CD8-positive, alpha-beta memory T cell (primary cell): ENCODE measurements at places on chromosomes 12 and 14. TPM values are rescaled to one million over a fixed set of nuclear protein-coding genes. Genes with fewer than 3 reads are reported as not detected.

DNA sequence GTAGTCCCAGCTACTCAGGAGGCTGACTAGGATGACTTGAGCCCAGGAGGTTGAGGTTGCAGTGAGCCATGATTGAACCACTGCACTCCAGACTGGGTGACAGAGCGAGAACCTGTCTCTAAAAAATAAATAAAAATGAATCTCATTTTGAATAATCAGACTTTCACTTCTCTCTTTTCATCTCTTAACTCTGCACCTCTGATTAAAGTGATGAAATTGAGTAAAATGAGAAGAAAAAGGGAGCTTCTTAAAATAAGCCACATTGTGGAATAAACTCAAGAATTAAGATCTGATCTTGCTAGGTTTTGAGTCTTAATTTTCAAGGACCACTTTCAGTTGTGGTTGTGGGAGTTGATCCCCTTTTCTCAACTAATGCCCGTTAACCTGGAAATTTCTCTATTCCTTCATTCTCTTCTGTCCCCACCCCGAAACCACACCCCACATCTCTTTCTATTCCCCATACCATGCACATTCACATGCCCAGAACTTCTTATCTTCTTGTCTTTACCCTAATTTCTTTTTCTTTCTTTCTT is 70.9 kb upstream of the ETV6 start:
- no peak for DNase-seq
- H3K27me3 ChIP-seq, result no peaks in the 10 kb centered on the region
- H3K4me1 ChIP-seq, result peaks cover 3% of the 10 kb centered on the region
- H3K27ac ChIP-seq, result no peak overlapping the region

GRCh38 chr14:70029296-70030132 is 150.3 kb downstream of the SMOC1 start:
- no peak overlapping the region for H3K27ac ChIP-seq
- H3K4me3 ChIP-seq, result no peak overlapping the region
- H3K36me3 ChIP-seq, result no peaks in the 10 kb centered on the region

Gene KRT81
- total RNA-seq, result not detected

DNA sequence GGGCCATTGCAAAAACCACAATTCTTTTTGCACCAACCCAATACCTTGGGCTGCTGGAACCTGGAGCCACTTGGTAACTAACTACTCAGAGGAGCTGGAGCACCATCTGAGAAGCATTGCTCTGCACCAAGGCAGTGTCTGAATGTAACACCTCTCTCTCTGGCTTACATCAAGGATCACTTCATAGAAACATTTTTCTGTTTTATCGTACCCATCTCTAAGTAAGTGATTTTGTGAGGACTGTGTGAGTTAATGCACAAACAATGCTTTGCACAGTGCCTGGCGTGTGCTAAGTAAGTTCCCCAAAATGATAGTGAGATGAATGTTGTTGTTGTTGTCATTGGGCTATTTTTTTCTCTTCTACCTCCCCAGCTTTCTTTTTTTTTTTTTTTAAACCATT is 111.4 kb downstream of the ADCK1 start:
- no peak for DNase-seq
- H3K27ac ChIP-seq, result no peak overlapping the region
- no peaks in the 10 kb centered on the region for H3K36me3 ChIP-seq
- H3K4me3 ChIP-seq, result no peak overlapping the region
- H3K27me3 ChIP-seq, result no peaks in the 10 kb centered on the region
- no peaks in the 10 kb centered on the region for H3K4me1 ChIP-seq

Gene ACVRL1
- total RNA-seq, result 0.07 TPM
